Activated T-cell treated with anti-CD3 and anti-CD28 coated beads for 4 hours (primary cell): ENCODE measurements at places on chromosomes 13 and 19.

- DNase-seq = no peak
These were observed 5.3 kb upstream of the ACTN4 start for GRCh38 chr19:38642176-38642575.

GRCh38 chr19:8501981-8502380 is 459 bp downstream of the PRAM1 start:
- no peak for DNase-seq

GRCh38 chr13:42110410-42111155 is 62.1 kb downstream of the DGKH start:
- peak; percentile 46 for DNase-seq

- DNase-seq = no peak
These were observed 2.1 kb downstream of the MCOLN1 start for GRCh38 chr19:7524523-7524922.

DNA sequence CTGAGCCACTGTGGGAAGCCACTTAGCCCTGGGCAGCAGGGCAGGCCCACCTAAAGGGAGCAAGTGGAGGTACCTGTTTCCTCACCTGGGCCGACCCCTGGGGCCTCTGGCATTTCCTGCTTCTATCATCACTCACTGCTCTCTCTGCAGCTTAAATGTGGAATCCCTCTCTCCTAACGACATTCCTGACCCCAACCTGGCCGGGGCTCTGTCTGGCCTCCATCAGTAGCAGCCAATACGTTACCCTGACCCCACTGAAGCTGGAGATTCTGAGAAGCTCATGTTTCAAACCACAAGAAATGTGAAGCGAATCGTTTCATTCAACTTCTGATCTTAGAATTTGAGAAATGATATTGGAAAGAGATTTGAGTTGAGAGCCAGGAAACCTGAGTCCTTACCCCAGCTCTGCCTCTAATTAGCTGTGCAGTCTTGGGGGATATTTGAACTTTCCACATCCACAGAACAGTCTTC is 39.9 kb downstream of the DOCK9 start:
- DNase-seq = no peak

GRCh38 chr19:17754634-17755442 is 3.6 kb downstream of the FCHO1 start:
- no peak for DNase-seq

DNA sequence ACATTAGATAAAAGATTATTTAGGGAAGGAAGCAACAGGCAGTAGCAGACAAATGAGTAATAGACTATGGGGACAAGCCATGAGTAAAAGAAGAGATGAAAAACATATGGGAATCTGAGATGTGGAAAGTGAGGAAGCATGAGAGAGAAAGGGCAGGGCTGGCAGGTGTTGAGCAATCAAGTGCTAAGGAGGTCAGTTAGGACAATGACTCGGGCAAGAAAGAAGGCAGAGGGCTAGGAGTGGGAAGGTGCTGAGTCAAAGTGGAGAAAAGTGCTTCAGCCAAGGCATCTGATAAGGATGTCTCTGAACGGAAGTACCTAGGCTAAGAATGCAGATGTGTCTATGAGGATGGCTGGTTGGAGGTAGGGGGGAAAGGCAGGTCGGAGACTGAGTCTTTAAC is 291.9 kb upstream of the HTR2A start:
- DNase-seq = no peak

DNA sequence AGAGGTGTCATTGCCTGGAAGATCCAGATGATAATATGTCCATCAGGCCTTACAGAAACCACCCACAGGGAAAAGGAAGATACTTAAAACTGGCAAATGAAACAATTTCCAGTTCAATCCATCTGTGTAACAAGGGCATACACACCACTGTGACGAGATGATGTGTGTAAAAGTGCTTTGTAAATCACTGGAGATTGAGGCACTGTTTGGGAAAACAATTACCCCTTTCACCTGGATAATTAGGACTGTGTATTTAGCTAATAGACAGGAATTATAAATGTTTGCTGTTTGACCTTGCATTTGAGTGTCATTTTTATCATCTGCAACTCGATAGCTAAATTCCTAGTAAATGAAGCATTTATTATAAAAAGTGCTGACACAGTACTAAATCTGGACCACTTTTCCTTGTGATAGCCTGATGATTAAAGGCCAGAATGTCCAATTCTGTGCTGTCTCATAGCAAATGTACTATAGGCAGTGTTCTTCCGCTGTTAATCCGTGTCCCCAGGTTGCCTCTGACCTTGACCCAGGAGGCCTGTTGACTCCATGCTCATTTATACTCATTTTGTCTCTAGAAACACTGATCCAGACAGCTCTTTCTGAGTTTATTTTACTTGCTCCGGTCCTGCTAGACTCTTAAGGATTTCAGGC is 105.8 kb downstream of the LACC1 start:
- DNase-seq = no peak

GRCh38 chr13:95267662-95268342 is 33.4 kb downstream of the ABCC4 start:
- DNase-seq = no peak

DNA sequence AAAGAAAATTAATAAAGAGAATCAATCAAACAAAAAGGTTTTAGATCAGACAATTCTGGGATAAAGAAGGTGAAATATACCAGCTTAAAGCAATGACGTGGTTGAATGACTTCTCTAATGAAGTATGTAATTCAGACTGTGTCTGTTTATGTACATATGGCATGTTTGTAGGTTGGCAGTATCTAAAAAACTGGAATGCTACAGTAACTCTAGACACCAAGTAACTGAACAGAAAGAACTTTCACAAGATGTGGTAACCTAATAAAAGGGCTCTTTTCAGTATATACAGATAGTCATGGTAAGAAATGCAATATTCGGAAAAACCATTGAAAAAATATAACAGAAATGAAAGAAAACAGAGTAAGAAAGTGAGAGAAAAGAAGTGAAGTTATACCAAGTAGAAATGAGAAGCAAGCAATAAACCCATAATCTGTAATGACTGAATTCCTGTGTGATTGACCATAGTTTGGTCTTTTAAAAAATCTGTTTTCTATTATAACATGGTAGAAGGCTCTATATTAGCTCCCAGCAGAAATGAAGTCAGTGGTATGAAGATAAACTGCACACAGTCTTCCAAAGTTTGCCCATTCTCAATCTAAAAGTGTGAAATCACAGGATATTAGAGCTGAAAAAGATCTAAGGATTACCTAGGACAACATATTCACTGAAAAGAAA is 31.4 kb downstream of the ELF1 start:
- DNase-seq = no peak

DNA sequence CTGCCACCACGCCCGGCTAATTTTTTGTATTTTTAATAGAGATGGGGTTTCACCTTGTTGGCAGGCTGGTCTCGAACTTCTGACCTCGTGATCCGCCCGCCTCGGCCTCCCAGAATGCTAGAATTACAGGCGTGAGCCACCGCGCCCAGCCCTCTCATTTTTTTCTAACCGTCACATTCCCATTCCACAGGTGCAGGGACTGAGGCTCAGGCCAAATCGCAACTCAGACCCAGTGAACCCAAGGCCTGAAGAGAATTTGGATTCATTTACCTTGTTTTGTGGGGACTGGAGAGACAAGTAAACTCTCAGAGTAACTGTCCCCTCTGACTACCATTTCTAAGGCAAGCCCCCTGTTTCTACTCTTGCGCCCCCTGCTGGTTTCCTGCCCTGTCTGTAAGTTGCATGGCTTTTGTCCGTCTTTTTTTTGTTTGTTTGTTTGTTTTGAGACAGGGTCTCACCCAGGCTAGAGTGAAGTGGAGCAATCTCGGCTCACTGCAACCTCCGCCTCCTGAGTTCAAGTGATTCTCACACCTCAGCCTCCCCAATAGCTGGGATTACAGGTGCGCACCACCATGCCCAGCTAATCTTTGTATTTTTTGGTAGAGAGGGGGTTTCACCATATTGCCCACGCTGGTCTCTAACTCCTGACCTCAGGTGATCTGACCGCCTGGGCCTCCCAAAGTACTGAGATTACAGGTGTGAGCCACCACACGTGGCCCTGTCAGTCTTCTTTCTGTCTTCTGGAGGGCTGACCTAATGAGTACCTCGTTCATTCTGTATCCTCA is 2.3 kb upstream of the STRN4 start:
- DNase-seq = peak; percentile 74

- no peak for DNase-seq
These were observed 7.4 kb upstream of the CERS1 start for GRCh38 chr19:18903156-18904037.

DNA sequence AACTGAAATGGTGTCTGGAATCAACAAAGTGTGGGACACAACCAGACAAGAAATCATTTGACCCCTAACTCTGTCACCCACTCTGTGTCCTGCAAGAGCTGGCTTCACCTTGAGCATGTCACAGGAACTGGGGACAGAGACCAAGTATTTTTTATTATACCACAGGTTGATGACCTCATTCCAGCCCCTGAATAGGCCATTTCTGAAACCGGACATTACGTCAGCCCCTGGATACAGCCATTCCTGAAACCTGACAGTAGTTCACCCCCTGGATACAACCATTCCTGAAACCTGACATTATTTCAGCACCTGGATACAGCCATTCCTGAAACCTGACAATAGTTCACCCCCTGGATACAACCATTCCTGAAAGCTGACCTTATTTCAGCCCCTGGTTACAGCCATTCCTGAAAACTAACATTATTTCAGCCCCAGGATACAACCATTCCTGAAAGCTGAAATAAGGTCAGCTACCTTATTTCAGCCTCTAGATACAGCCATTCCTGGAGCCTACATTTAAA is 47.7 kb upstream of the CACNA1A start:
- no peak for DNase-seq

- no peak for DNase-seq
These were observed 12.5 kb downstream of the CEACAM3 start for GRCh38 chr19:41808663-41809566.
